ENCODE measurements at places on chromosomes 1 and 21.

GRCh38 chr1:162055062-162055461 is 14.4 kb upstream of the NOS1AP start:
- no peak for DNase-seq

DNA sequence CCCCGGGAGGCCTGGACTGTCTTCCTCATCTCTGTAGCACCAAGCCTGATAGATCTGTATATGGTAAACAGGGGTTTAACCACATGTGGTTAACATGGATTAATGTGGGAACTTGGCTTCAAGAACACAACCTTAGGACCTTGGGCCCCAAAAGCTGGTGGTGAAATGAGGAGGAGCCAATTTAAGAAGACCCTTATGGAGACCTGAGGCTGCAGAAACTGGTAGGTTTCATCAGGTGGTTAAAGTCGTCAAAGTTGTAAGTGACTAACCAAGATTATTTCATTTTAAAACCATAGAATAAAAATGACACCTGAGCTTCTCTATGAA is 14.0 kb downstream of the THEMIS2 start:
- DNase-seq: no peak

GRCh38 chr1:239189998-239190512 is 196.3 kb upstream of the CHRM3 start:
- no peak for DNase-seq

DNA sequence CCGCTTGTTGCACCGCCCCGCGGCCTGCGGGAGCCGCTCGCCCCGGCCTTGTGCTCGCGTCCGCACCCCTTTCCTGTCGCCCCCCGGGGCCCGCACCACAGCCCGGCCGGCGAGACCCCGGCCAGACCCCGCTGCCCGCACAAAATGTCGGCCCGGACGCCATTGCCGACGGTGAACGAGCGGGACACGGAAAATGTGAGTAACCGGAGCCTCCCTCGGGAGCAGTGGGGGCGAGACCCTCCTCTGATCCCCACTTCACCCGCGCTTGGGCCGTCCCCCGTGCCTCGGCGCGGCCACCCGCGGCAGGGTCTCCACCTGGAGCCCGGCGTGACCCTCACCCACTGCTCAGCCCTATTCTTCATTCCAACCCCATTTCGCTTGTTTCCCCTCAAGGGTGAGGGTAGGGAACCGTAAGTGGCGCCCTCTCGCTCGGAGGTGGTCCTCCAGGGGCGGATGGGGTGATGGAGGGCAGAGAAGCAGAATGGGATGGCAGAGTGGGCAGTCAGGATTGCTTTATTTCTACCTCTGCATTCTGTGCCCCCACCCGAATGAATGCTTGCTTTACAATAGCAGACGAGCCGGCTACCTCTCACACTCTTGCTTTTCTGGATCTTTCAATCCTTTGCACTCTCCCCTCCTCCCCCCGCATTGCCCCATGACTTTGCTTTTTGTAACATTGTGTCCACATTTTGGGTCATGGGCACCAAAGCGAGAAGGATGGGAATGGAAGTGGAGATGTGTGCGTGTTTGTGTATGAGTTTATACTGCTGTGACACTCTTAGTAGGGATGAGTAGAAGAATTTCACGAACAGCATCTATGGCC is 954 bp downstream of the MARK1 start:
- DNase-seq: no peak

GRCh38 chr1:31723828-31724359 is 20.1 kb upstream of the COL16A1 start:
- no peak for DNase-seq

- no peak for DNase-seq
Observed at GRCh38 chr1:89001510-89001909, 9.1 kb upstream of the KYAT3 start.

GRCh38 chr1:24692351-24692980 is 49.4 kb downstream of the SRRM1 start:
- no peak for DNase-seq

GRCh38 chr1:110319332-110320167 is 19.6 kb upstream of the RBM15 start:
- no peak for DNase-seq

GRCh38 chr1:228287541-228288425 is 79.9 kb downstream of the OBSCN start:
- no peak for DNase-seq

DNA sequence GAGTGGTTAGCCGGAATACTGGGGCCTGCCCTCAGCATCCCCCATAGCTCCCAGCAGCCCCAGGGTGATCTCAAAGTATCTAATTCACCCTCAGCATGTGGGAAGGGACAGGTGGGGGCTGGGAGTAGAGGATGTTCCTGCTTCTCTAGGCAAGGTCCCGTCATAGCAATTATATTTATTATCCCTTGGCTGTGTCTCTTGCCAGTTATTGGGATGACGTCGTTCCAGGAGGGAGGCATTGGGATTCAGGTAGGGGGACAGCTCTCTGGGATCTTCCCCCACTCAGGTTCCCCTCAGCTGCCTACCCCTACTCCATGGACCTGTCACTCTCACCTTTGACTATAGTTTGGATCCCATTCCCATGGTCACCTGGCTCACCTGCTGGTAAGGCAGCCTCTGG is 11.9 kb upstream of the PEAR1 start:
- DNase-seq: no peak

DNA sequence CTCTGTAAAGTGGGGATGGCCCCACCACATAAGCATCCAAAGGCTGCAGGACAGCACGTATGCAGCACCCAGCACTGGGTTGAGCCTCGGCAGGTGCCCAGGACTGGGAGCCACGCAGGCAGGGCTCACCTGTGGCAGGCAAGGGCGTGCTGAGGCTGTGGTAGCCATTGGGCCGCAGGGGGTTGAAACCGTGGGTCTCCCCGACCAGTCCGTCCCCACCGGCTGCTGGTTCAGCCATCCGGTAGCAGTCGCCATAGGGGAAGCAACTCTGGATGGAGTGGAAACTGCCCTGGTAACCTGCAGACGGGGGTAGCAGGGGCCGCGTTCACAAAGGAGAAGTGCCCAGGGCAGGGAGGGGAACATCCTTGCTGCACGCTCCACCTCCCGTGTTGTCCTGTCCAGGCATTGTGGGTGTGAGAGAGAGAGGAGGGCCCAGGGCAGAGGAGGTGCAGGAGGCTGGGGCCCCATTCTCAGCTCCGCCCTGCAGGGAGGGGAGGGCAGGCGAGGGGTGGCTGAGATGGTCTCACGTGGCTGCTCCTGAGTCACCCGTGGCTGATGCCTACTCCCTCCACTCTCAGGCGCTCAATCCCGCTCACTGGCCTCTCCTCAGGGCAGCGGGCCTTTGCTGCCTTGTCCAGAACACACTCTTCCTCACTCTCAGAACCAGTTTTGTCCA is 49.9 kb downstream of the DMRTB1 start:
- no peak for DNase-seq

DNA sequence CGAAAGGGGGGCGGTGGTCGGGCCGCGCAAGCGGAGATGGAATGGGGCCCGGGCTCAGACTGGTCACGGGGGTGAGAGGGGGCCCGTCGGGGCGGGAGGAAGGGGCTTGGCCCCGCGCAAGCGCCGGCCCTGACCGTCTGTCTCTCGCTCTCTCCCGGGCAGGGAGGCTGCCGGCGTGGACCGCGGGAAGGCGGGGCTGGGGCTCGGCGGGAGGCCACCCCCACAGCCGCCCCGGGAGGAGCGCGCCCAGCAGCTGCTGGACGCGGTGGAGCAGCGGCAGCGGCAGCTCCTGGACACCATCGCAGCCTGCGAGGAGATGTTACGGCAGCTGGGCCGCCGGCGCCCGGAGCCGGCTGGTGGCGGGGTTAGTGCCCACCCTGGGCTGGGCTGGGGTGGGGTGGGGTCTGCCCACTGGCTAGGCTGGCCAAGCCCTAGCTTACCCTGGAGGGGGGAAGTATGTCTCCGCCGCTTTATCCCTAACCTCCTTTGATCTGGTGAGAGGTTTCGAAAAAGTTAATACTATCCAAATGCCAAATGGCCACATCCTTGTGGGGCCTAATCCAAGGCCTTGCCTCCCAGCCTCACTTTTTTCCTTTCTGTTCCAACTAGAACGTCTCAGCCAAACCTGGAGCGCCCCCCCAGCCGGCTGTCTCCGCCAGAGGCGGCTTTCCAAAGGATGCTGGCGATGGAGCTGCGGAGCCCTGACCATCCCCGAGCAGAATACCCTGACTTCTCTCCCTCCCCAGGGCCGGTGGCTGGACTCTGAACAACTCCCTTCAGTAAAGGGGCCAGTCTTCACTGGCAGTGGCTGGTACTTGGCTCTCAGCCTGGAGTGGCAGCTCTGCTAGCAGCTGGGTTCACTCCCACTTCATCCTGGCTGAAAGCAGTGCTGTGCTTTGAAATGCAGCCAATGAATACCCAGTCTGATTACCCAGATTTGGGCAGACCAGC is 636 bp upstream of the YRDC start:
- no peak for DNase-seq

DNA sequence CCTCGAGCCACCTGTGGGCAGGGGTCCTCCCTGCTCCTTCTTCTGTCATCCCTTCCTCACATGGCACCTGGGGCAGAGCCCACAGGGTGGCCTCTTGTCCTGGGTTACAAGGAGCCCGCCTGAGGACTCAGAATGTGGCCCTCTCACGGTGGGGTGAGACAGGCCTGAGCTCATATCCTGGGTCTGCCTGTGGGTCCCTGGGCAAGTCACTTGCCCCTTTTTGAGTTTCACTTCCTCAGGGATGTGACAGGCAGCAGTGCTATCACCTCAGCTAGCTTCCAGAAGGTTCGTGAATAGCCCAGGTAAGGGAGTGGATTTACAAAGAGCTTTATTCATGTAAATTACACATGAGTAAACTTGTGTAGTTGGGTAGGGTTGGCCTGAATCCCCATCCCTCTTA is 33.5 kb downstream of the HTR6 start:
- no peak for DNase-seq

DNA sequence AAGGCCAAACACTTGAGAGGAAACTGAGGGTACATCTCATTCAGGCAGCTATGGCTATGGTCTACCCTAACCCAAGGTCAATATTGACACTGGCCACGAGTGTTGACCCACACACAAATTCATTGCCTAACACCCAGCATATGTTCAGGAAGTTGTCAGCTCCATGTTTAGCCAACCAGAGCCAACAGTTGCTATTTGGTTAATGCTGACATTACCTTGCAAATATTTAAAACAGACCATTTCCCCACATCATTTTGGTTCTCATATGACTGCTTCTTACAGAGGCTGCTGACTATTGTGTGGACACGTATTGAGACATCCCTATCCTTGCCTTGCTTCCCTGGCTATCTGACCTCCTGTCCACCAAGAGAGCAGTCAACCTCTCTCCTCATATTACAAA is 97.3 kb downstream of the LMX1A start:
- DNase-seq: no peak

DNA sequence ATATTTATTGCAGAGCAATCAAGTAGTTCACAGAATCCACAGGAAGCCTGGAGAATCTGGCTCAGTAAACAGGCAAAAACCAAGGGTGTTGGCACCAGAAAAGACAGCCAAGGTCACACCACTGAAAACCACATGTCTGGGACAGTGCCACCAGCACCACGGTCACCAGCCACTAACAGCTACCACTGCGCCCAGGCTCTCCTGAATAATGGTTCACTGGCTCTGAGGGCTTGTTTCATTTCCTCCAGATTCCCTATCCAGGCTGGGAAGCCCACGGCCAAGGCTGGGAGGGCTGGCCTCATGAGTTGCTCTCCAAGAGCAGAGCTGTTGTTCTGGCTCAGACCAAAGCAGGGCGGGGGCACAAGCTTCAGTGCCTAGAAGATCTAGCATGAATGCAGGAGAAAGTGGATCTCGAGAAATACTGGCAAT is 54.5 kb upstream of the PTGFRN start:
- DNase-seq: no peak

DNA sequence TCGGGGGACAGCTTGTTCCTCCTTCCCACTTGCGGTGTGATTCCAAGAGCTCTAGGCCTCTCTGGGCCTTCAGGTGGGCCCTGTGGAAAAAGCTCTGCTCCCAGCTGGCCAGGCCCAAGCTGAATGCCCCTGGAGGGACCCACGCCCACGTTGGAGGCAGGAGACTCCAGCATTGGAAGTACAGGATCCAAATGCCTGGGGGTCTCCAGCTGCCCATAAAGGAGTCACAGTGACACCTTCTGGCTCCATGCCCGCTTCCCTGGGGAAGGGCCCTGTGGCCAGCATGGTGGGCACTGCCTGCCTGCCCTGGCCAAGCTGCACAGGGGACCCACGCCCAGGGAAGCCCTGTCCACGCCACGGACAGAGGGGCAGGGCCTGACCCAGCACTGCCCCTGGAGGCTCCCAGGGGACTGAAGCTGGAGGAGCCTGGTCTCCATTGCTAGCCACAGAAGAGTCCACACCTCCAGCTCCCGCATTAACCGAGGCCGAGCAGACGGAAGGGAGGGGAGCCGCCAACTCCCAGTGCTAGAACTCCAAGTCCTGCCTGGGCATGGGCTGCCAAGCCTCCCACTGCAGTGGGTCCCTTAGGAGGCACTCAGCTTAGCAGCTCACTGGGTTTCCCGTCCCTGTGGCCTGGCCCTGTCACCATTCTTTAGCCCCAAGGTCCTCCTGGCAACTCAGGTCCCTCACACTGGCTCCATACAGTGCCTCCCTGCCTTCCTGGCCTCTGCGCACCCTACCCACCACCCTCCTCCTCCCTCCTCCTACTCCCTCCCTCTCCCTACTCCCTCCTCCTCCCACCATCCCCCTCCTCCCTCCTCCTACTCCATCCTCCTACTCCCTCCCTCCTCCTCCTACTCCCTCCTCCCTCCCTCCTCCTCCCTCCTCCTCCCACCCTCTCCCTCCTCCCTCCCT is 41.9 kb downstream of the WNT9A start:
- no peak for DNase-seq

- no peak for DNase-seq
Observed at GRCh38 chr1:113538225-113538624, 147.9 kb downstream of the MAGI3 start.

DNA sequence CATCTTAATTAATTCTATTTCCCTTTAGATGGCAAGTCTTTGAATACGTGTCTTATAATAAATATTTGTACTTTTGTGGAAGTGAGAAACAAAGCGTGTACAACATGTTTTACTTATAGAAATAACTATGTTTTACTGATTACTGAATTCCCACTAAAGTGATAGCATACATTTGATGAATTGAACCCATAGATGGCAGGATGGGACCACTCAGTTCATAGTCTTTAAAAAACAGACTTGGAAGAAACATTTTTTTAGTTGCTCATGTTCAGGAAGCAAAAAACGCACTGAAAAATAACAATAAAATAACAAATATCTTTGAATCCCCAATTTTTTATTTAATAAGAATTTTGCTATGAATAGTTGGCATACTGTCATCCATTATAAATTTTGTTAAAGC is 507.1 kb upstream of the ZRANB2 start:
- DNase-seq: no peak

- no peak for DNase-seq
Observed at GRCh38 chr1:226107471-226108460, 45.2 kb downstream of the H3-3A start.

DNA sequence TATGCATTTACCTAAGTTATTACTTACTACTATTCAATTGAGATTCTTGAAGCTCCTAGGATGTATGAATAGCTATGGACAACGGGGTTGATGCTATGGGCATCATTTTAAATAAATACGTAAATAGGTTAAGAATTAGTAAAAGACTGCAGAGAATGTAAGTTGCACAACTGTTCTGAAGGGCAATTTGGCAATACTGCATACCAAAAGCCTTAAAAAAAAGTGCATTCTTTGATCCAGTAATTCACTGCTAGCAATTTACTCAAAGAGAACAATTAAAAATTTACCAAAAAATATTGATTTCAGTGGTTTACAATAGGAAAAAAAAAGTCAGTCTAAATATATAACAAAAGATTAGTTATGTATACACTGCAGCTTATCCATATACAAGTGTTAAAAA is 3.5 kb downstream of the ARPC5 start:
- no peak for DNase-seq

GRCh38 chr21:33940881-33941245 is 25.3 kb upstream of the ATP5PO start:
- no peak for DNase-seq

GRCh38 chr21:42086969-42087368 is 15.9 kb downstream of the UMODL1 start:
- DNase-seq: no peak

Measured in central memory CD4-positive, alpha-beta T cell (primary cell).